ENCODE measurements at places on chromosomes 16 and 17.

GRCh38 chr16:8251298-8251697 is 339.0 kb downstream of the TMEM114 start:
- DNase-seq: no peak

DNA sequence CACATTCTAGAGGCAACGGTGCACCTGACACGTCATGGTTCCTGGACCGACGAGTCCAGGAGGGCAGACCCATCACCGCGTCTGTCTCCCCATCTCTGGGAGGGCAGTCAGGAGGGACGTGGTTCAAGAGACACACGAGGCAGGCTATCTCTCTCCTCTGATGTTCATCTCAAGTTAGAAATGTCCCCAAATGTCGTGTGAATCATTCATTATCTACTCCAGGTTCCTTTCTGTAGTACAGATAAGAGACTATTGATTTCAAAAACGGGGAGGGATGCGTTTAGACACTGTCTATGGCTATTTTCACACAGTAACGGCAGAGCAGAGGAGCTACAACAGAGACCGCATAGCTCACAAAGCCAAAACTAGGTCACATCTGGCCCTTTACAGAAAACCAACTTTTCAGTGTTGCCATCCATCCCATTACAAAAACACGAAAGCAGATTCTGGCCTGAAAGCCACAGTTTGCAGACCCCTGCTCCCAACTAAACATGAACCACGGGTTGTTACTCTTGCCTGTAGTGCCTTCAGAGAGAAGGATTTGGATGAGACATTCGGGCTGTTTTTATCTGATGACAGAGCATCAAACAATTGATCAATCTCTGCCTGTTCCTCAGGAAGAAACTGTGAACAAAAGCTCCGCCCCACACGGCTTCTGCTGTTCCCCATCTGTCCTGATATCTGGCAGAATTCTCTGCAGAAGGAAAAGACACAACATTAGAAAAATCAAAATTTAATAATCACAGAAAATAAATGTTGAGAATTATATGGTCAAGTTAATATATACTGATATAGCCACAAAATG is 6.8 kb downstream of the MEAK7 start:
- no peak for DNase-seq

- no peak for DNase-seq
Observed at GRCh38 chr16:3740934-3741333, 23.6 kb upstream of the TRAP1 start.

GRCh38 chr16:74698222-74698621 is 2.4 kb downstream of the MLKL start:
- DNase-seq: peak; percentile 24

GRCh38 chr17:76431509-76431908 is 21.4 kb downstream of the UBE2O start:
- DNase-seq: no peak

GRCh38 chr17:80466188-80466705 is 10.2 kb downstream of the NPTX1 start:
- DNase-seq: no peak

Data from MCF 10A (cell line).